Cortex of kidney (tissue), 1 donor: ENCODE measurements at places on chromosomes 4 and X.

- DNase-seq, result no peak
These were observed 915.7 kb upstream of the GRIA3 start for GRCh38 chrX:122268353-122268752.

- no peak for DNase-seq
These were observed 215.8 kb downstream of the PACRGL start for GRCh38 chr4:20916106-20916505.

- DNase-seq, result no peak
These were observed 1.1 kb upstream of the TBC1D14 start for GRCh38 chr4:6908432-6909112.

GRCh38 chrX:78496483-78496882 is 162.6 kb downstream of the RTL3 start:
- DNase-seq, result no peak

GRCh38 chr4:108570993-108571569 is 49.3 kb upstream of the RPL34 start:
- DNase-seq, result no peak

DNA sequence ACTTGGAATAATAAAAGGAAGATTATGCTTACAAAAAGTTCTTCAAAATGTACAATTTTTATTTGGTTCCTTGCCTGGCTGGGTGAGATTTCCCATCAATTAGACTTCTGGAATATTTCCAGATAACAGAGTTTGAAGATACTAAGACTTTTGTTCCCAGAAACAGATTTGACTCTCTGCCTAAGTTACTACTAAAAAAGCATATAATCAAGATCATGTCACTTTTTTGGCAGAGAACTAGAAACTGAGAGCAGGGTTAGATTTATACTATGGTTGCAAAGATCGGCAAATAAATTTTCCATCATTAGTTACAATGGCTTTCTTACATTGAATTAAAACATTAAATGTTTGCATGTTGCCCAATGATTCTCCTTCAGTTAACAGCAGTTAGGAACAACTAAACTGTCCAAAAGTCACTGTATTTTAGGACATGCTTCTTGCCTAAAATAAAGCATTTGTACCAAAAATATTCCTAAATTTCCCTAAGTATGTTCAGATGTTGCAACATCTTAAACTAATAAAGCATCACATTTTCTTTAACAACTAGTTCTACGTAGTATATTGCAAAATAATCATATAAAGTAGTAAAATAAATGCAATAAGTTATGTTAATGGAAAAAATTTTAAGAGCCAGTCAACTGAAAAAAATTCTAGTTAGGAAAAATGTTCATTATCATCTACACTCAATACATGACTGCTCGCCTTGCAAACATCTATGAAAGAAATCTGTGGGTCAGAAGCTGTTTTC is 73.0 kb downstream of the SEC24D start:
- DNase-seq, result no peak

- DNase-seq, result no peak
These were observed 863.1 kb downstream of the CCSER1 start for GRCh38 chr4:90990284-90990683.

GRCh38 chr4:68617003-68617698 is 41.0 kb upstream of the UGT2B17 start:
- no peak for DNase-seq

DNA sequence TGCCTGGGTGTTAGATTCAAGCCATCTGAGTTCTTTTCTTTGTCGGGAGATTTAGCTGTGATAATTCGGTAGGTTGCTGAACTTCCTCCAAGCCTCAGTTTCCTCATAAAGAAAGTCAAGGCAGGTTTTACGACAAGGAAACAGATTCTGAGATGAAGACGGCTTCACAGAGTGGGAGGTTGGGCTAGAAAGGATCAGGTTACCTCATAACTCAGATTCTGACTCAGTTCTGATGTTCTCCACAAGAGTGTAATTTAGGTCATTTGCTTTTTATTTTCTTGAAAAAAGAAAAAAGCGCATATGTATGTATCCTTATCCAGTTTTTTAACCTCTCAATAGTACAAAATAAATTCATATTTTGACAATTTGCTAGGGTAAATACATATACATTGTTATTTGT is 47.2 kb upstream of the ELOVL6 start:
- no peak for DNase-seq

GRCh38 chr4:55308071-55308470 is 38.0 kb upstream of the SRD5A3 start:
- DNase-seq, result no peak

DNA sequence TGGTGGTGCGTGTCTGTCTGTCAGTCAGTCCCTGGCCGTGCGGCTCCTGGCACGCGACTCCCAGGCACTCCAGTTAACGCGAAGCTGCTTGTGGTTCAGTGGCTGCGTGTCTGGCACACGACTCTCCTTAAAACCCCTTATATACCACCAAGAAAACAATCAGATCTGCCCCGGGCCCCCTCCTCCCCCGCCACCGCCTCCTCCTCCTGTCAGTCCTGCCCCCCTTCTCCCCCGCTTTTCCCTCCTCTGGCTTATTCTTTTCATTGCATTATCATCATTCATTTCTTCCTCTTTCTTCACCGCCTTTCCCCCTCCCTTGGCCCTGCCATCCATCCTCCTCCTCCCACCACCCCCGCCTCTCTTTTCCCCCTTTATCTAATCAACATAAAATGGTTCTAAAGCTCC is at the start of gene NEUROG2:
Gene NEUROG2, minus strand, starts transcription at position 115 of the 405 bp plus-strand sequence. CDS start 705 bp downstream, outside the sequence.
- DNase-seq, result no peak

DNA sequence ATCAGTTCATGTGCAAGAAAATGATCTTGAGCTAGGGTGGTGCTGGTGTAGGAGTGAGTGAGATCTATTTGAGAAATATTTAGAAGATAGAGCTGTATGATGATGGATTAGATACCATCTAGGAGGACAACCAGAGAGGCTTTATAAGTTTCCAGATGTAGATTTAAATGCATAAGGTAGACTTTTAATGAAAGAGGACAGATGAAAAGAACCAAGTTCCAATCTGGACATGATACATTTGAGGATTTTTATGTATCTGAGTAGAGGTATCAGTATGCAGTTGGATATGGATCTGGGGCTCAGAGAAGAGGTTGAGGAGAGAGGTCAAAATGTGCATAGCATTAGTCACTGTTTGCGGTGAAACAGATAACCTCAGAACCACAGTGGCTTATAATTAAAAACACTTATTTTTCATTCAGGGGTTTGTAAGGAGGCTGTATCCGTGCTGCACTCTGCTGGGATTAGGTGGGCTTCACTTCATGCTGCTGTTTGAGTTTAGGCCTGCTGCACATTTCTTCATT is 348.7 kb downstream of the BMPR1B start:
- DNase-seq, result no peak

DNA sequence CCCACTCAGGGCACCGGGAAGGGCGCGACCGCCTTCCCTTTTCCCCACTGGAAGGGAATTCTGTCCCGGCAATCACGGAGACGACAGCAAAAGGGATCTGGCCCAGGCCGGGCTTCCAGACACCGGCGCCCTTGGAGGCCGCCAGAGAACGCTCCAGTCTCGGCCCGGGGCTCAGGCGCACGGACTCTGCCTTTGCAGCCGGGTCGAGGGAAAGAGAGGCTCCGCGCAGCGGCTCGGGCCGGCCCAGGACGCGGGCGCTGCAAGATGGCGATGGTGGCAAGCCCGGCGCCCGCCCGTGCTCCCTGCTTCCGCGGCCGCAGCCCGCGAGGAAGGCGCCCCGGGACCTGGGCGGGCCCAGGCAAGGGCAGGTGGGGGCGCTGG is 1.1 kb downstream of the CTBP1 start:
- DNase-seq, result no peak

DNA sequence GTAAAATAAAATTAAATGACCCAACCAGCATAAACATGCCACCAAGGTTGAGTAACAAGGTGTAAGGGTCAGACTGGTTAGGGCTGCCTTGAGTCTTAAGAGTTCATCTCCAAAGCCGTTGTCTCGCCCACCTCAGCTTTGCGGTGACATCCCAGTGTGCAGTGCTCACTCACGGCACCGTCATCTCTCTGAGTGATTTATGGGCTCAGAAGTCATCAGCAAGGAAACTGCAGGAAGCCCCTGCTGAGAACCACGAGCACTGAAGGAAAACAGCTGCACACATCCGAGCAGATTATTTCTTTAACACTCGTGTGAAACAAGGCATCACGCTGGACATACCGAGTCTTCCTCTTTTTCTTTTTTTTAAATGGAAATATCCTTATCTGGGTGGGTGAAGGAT is 411.1 kb downstream of the TRIML1 start:
- DNase-seq, result no peak

DNA sequence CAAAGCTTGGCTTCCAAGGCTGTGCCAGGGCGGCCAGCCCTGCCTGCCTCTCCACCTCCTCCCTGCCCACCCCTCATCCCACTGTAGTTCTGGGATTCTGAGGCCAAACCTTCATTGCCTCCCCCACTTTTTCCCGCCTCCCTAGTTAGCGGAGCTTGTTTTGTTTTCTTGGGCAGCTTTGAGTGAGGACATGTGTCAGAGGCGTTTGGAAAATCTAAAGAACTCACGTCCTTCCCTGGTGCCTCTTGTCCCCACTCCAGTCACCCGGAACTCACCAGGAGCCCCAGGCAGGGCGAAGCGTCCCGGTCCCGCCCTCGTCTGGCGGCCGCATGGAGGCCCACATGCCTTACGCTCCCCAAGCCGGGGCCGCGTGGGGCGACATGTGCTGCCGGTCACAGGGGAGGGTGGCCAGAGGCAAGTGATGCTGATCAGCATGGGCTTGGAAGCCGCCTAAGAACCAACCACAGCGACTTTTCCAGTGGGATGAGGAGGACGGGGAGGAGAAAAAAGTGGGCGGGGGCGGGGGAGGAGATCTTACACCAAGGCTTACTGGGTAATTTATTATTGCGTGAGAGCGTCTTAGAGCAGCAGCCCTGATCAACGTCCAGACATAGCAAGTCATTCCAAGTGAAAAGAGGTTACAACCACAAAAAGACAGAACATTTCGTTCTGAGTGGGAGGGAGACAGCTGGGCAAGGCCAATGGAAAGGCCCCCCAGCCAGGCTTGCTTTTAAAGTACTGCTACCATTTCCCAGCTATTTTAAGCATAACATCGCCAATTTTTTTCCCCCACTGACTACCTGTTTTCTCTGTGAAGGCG is 48.5 kb downstream of the PRPS1 start:
- DNase-seq, result peak; percentile 10

GRCh38 chrX:8048466-8048865 is 121.3 kb upstream of the PNPLA4 start:
- no peak for DNase-seq

GRCh38 chr4:5711479-5712184 is 631 bp downstream of the EVC start:
- no peak for DNase-seq

- DNase-seq, result peak; percentile 96
These were observed 1.0 kb upstream of the ELF2 start for GRCh38 chr4:139177869-139178619.

DNA sequence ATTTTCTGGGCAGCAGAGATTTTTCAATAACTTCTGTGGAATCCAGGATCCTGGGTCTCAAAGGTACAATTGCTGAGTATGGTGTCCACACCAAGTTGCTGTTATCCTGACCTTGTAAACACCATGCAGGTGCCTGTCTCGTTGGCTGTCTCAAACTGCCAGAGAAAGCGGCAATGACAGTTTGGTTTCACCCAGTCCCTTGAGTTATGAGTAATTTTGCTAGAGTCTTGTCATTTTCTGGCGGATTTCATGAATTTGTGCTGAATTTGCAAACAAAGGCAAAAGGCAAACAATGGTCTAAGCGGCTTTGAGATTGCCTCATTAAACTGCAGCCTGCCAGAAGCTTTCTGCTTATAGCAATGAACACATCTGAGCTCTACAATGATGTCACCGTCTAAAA is 847.9 kb downstream of the RAB28 start:
- no peak for DNase-seq

DNA sequence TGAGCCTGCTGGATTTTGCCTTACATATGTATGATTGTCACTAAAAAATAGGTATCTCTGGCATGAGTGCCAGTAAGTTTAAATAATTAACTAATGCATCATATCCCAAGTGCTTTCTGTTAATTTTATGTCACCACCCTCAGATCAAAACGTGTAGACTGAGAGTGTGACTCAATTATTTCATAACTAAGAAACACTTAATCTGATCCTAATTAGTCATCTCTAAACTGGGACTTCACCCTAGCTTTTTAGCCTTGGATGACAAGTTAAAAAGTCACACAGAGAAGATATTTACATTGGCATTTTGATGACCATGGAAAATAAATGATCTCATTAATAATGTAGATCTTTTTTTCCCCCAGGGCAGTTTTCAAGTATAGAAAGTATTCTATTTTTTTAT is 23.1 kb upstream of the SLC6A14 start:
- DNase-seq, result no peak

DNA sequence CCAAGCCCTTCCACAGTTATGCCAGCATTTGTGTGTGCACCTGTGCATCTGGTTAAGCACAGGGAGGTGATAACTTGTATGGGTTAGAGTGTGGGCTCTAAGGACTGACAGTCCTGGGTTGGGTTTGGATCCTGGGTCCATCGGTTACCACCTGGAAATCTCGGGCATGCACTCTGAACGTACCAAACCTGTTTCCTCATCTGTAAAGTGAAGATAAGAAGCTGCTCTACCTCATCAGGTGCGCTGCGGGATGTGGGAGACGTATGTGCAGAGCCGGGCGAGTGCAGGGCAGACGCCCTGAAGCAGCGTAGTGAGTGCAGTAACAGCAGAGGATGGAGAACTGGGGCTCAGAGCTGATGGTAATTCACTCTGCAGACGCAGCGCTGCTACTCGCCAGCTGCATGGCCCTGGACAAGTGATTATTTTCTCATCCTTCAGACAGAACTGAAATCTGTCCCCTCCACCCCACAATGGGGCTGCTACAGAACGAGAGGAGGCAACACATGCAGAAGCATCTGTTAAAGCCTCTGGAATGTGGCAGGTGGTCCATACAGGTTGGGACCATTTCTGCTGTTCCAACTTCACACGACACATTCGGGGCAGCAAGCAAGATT is 64.4 kb downstream of the HADH start:
- no peak for DNase-seq

DNA sequence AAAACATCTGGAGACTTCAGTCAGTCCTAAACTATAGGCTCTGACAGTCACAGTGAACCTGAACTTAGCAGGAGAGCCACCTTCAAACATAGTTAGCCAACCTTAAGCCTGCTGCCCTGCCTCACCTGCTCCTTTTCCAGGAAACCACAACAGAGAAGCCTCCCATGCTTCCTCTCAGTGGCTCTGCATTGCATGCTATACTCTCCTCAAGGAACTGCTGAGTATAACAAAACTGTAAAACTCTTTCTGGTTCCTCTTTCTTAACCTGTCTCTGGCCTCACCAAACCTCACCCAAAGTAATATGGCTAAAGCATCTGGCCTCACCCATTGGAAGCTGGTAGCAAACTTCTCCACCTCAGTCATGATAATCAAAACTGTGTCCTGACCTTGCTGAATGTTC is 122.1 kb downstream of the ANKRD50 start:
- DNase-seq, result no peak

DNA sequence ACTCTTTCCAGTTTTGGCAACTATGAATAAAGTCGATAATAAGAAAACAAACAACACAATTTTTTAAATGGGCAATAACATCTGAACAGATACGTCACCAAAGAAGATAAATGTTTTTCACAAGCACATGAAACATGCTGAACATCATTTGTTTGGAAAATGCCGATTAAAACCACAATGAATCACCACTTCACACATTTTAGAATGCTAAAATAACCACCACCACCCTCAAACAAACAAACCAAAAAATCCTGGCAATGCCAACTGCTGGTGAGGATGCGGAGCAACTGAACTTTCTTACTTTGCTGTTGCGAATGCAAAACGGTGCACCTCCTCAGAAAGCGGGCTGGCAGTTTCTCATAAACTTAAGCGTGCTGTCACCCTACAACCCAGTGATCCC is 115.9 kb downstream of the NSUN7 start:
- no peak for DNase-seq
